ENCODE measurements at places on chromosomes 1 and 21.

- DNase-seq, result no peak
These were observed 366.2 kb upstream of the ADAMTS5 start for GRCh38 chr21:27333096-27333495.

DNA sequence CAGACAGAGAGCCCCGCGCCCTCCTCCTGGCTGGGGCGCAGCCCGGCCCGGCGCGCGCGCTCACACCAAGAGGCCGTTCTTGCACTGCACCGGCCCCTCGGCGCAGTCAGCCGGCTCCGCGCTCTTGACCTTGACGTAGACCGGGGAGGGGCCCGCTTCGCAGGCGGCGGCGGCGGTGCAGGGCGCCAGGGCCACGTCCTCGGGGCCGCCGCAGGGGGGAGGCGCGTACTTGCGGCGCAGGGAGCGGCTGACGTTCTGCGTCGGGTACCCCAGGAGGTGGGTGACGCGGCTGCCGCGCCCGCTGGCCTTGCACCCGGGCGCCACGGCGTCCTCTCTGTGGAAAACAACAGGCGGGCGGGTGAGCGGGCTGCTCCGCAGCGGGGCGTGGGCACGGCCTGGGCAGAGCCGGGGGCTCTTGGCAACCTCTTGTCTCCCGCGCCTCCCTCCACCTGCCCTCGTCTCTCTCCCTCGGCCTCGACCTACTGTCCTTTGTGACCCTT, 7.7 kb downstream of the VSIG8 start:
- DNase-seq, result peak; percentile 76

DNA sequence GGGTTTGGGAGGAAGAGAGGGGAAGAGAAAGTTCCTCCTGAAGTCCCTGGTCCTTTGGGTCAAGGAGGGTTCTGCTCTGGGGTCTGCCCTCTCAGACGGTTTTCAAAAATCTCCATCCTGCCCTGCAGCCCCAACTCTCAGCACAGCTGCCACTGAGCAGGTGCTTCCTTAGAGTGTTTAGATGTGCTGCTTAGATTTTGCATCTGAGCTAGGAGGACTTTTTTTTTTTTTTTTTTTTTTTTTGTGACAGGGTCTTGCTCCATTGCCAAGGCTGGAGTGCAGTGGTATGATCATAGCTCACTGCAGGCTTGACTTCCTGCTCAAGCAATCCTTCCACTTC, 324.9 kb upstream of the POU3F1 start:
- no peak for DNase-seq

DNA sequence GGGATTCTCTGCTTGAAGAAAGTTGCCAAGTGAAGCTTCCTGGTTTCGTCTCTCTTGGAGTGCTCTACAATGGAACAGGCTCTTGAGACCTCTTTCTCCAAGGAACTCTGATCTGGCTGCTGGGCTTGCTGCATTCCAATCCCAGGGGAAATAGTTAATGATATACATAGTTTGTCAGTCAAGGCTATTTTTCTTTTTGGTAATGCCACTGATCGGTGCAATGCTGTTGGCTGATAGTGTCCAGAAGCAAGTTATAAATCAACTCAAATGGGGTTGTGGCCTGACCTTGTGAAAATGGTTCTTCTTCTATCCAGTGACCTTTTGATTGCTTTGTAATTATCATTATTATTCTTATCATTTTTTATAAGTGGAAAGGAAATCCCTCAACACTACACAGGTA, 48.4 kb upstream of the TNFSF18 start:
- no peak for DNase-seq

- DNase-seq, result no peak
These were observed 136.8 kb upstream of the FMN2 start for GRCh38 chr1:239954836-239955235.

DNA sequence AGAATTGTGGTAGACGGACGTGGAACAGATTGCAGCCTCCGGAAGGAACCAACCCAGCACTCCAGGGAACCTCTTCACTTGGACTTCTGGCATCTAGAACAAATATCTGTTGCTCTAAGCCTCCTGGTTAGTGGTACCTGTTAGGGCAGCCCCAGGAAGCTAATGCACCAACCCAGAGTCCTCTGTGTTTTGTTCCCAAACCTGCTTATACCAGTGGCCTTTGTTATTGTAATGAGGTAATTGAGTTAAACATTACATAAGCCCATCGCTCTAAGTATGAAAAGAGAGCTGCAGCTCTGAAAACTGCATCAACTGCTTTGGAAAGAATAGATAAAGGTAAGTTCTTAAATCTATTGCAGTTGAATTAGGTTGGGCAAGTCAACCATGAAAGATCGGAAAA, 516.7 kb downstream of the NPHP4 start:
- DNase-seq, result no peak

DNA sequence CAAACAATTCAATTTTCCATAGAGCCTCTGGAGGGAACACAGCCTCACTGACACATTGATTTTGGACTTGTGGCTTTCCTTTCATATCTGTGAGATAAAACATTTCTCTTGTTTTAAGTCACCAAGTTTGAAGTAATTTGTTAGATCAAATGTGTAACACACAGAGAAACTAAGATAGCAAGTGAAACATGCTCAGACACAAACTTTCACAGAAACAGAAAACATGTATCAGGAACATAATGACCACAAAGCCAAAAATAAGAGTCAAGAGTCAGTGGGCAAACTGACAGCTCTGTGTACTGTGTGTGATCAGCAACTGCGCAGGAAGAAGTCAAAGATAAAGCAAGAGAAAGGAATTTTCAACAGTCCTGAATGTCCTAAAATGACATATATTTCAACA, 1237.5 kb downstream of the AMY1C start:
- DNase-seq, result no peak

- no peak for DNase-seq
These were observed 49.5 kb downstream of the FGGY start for GRCh38 chr1:59346429-59346828.

GRCh38 chr1:234845836-234846235, 235.9 kb upstream of the IRF2BP2 start:
- DNase-seq, result no peak

DNA sequence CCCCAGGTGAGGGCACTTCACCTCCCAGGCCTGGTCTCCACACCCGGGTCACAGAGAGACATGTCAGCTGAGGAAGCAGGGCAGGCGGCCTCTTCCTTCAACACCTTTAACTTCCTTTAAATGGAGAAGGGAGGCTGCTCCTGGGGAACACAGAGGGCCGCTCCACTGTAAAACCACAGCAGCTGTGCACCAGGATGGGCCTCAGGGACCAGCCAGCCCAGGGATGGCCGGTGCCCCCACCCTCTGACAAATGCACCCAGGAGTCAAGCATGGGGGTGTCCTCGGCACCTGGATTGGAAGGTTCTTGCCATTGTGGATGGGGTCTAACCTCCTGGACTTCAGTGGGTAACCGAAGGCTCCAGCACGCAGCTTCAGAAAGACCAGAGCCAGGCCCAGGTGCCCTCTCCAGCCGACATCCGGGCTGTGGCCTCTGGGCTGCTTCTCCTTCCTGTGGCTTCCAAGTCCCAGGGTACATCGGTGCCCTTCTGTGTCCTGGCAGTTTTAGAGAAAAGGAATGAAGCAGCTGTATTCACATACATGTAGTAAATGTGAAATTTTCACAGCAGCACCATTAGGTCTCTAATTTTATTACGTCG, 121.7 kb upstream of the COL6A1 start:
- no peak for DNase-seq

- DNase-seq, result no peak
These were observed at the start of gene MTMR11 for GRCh38 chr1:149936170-149936991. Gene MTMR11, minus strand, starts transcription at chr1:149936879. Its CDS starts 232 bp downstream, at chr1:149936647.

GRCh38 chr1:10380594-10381275, 18.1 kb upstream of the PGD start:
- DNase-seq, result no peak

GRCh38 chr1:64956010-64956640, 10.2 kb downstream of the JAK1 start:
- DNase-seq, result no peak

DNA sequence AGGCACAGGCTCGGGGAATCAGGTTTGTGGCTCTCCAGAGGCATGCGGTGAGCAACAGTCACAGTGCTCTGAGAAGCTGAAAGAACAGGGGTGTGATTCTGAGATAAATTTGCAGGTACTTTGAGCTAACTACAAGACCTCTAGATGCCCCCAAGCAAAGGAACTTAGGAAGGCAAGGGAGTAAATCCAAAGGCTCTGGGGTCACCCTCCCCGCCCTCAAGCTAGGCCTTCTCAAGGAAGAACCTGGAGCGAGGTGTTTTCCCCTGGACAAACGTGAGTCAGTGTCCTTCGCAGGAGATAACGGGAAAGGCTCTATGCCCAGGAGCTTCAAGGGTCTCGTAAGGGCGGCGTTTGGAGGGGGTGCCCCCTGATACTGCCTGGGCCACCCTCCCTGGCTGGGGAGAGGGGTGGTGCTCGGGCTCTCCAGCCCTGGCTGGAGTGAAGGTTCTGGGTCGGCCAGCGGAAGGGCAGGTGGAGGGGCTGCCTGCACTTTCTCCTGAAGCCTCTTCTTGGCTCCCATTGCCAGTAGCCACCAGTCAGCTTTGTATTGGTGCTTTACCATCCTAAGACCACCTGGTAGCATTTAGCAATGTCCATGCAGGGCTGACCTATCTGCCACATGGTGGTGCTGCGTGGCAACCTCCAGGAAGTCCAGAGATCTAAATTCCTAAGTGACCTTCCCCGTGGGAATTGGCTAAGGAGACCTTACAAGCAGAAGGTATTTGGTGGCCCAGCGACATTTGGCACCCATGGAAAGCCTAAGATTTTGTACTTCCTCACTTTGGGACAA, 44.0 kb downstream of the GPR161 start:
- DNase-seq, result no peak

DNA sequence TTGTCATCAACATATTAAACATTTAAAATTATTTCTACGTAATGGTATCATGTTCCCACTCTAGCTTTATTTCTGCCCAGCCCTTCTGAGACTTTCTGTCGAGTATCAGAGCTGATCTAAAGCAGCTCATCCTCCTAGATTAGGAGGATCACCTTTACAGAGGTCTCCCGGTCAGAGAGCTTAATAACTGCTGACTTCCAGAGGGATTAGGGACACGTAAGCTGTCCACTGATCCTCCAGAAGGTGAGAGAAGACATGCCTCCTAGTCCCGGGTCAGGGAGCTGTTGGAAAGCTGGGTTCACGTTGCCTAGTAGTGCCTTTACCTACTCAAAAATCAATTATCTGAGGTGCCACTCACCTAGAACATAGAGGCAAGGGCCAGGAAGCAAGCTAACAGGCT, 31.2 kb upstream of the NADK start:
- DNase-seq, result no peak

GRCh38 chr1:223652436-223652941, 13.0 kb downstream of the CAPN8 start:
- no peak for DNase-seq

DNA sequence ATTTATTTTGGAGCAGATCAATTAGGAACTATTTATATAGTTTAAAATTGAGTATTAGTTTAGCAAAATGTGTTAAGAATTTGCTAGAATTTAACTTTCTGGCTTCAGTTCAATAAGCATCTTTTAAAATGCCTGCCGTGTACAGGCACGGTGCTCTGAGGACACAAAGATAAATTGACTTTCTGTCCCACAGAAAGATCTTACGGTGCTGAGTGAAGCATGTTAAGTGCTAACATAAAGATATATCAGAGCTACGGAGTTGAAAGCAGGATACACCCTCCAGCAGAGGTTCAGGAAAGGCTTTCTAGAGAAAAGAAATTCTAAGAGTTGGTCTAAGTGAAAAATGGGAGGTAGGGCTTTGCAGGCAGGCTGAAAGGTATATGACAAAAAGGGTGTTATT, 305.4 kb downstream of the GRIK1 start:
- DNase-seq, result no peak

- no peak for DNase-seq
These were observed 12.2 kb downstream of the AMY1C start for GRCh38 chr1:103761896-103762295.

DNA sequence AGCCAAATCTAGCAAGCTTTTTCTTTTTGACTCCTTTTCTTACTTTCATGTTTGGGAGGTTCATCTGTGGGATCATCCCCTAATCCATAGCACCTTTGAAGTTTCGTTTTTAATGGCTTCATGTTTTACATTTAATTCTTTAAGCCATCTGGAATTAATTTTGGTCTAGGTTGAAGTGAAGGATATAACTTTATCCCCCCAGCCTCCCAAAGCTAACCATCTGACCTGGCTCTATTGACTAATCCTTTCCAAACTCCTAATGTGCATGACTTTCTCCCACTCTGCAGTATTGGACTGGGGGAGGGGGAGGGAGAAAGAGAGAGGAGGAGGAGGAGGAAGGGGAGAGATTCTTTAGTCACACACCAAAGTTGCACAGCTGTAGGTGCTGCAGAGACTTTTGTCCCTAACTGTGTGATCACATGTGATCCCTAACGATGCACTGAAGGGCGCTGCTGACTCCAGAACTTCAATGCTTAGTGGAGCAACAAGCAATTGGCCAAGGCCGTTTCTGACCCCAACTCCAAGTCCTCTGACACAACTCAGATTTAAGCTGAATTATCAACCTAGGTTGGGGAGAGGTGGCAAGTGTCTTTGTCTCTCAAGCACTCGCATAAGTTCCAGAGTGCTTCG, 191.6 kb downstream of the HUNK start:
- DNase-seq, result no peak

DNA sequence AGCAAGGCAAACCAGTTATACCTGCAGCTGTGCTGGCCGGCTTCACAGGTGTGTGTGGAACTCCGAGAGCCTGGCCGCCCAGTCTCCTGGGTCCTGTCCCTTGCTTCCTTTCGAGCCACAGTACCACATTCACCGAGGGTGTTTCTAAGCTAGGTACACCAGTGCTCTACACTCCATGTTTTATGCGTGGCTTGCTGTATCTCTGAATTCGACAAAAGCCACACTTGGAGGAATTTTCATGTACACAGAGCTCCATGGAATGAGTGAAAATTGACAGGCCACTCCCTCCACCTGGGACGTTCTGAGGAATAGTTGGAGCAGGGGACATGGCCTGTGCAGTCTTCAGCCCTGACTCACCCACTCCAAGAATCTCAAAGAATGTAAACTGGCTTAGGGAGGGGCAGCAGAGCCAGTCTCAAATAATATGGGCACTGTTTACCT, 14.0 kb downstream of the ETS2 start:
- DNase-seq, result no peak

DNA sequence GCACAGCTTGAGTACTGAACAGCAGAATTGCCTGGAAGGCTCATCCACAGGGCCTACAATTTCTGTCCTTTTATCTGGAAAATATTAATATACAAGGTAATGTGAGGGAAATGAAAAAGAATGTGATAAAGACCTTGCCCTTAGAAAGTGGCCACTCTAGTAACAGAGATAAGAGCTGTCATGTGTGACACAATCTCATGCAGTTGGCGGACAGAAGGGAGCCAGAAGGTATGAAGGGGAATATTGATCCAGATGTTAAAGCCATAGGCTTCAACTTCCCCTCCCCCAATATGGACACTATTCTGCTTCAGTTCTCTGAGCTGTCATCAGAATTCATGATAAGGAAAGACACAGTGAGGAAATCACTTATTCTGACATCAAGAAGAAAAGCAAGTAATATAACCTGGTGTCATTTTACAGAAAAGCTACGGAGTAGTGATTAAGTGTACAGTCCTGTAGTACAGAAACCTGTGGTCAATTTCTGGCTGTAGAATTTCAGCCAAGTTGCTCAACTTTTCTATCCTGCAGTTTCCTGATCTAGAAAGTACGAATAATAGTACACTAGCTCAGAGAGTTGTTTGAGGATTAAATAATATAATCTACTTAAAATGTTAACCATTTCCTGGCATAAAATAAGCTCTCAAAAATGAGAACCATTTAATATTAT, 572.1 kb downstream of the DPYD start:
- DNase-seq, result no peak

- no peak for DNase-seq
These were observed 95.9 kb downstream of the PTPN14 start for GRCh38 chr1:214455479-214455878.

- no peak for DNase-seq
These were observed 7.5 kb upstream of the PSEN2 start for GRCh38 chr1:226862890-226863289.
